ENCODE measurements at places on chromosomes 3 and 15.
A peak's percentile ranks its signal among the peaks of the same experiment; 100 is the strongest.

DNA sequence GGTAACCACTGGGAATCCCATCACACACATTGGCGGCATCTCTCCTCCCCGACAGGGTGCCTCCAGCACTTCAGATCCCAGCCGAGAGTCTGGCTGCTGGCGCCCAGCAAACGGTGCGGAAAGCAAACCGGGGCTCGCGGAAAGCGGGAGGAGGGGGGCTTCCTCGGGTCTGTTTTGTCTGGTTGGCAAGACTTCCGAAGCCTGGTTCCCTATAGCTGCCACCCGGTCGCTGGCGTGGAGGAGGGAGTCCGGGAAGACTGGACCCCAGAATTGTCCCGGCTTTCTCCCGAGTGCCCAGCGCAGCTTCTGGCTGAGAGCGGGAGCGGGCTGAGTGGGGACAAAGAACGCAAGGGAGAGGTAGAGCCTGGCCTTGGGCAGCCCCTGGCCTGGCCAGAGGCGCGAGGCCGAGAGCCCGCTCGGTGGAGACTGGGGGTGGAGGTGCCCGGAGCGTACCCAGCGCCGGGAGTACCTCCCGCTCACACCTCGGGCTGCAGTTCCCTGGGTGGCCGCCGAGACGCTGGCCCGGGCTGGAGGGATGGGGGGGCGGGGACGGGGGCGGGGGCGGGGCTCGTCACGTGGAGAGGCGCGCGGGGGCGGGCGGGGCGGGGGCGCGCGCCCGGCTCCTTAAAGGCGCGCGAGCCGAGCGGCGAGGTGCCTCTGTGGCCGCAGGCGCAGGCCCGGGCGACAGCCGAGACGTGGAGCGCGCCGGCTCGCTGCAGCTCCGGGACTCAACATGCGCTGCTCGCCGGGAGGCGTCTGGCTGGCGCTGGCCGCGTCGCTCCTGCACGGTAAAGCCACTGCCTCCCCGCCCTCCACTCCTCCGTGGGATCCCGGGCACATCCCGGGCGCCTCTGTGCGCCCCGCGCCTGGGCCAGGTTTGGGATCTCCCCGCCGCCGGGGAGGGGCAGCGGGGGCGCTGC lies at the start of gene CHRNA7:
Gene CHRNA7, plus strand, starts transcription at position 654 of the 920 bp plus-strand sequence. Its CDS starts 80 bp downstream, at position 734.
- peak; percentile 33 for DNase-seq

DNA sequence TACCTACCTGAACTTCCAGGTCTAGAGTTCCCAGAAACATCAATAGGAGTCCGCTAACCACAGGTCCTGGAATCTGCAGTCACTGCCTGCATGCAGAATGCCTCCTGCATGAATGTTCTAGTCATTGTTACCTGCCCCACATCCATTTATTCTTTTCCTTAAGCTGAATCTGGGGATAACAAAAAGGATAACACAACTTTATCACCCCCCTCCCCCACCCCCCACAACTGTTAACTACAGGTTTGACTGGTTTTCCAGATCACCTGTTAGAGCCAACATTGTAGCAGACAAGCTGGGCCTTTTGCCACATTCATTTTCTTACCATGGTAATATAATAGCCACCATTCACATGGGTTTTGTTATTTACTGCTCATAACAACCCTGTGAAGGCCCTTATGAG lies 4.6 kb upstream of the CTSH start:
- no peak for DNase-seq

GRCh38 chr15:71329497-71330260 lies 214.4 kb downstream of the THSD4 start:
- DNase-seq: peak; percentile 47

DNA sequence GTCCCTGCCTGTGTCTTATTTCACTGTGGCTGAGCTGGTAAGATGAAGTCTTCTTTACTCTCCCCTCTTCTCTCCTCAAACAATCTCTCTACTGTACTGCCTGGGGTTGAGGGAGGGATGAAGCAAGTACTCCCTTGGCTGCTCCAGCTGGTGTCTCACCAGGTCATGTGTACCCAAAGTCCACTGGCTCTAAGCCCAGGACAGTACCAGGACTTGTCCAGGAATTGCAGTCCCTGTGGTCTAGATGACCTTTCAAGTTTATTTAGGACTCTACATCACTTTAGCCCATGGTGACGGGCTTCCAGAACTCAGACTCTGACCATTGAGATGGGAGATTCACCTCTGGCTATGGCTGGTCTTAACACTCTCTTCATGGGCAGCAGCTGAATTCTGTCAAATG lies 17.5 kb upstream of the SLC27A2 start:
- no peak for DNase-seq

- no peak for DNase-seq
Observed at GRCh38 chr3:40618158-40618557, 93.4 kb downstream of the ZNF621 start.

- no peak for DNase-seq
Observed at GRCh38 chr15:45703670-45704328, 69.0 kb downstream of the SQOR start.
